ENCODE measurements at places on chromosomes 3 and 15.

DNA sequence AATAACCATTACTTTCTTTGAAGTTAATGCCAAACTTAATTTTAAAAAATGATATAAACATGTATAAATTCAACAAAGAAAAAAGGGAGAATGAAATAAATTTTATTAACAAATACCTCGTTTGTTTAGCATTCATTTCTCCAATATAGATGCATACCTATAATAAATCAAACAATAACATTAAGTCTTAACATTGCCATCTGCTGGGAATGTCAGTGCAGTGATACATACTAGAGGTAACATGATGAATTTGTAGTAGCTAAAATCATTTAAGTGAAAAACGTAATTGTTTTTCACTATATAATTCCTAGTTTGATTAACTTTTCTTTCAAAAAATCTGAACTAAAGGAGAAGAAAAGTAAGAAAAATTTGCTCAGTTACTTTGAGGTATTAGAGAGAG is 340.2 kb upstream of the CBLB start:
- DNase-seq, result no peak

DNA sequence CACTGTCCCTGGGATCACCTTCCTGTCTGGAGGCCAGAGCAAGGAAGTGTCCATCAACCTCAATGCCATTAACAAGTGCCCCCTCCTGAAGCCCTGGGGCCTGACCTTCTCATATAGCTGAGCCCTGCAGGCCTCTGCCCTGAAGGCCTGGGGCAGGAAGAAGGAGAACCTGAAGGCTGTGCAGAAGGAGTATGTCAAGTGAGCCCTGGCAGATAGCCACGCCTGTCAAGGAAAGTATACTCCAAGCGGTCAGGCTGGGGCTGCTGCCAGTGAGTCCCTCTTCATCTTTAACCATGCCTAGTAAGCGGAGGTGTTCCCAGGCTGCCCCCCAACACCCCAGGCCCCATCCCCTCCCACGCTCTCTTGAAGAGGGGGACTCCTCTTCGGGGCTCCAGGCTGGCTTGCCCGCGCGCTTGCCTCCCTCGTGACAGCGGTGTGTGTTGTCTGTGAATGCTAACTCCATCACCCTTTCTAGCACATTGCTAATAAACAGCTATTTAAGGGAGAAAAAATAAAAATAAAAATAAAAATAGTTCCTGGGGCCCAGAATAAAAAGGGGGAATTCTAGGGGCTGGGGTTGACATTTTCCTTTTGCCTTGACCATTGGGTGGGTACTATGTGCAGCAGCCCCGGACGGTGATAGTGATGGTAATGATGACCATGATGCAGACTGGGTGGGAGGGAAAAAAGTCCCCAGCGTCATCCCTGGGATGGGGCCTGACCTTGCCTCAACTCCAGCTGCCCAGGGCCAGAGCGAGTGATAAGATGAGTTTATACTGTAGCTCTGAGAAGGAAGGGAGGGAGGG is 3.3 kb upstream of the ALAS1 start:
- no peak for DNase-seq

- DNase-seq, result no peak
These were observed 1.5 kb downstream of the CEP97 start for GRCh38 chr3:101725890-101726275.

- DNase-seq, result no peak
These were observed 14.9 kb downstream of the TGM5 start for GRCh38 chr15:43251871-43252250.

DNA sequence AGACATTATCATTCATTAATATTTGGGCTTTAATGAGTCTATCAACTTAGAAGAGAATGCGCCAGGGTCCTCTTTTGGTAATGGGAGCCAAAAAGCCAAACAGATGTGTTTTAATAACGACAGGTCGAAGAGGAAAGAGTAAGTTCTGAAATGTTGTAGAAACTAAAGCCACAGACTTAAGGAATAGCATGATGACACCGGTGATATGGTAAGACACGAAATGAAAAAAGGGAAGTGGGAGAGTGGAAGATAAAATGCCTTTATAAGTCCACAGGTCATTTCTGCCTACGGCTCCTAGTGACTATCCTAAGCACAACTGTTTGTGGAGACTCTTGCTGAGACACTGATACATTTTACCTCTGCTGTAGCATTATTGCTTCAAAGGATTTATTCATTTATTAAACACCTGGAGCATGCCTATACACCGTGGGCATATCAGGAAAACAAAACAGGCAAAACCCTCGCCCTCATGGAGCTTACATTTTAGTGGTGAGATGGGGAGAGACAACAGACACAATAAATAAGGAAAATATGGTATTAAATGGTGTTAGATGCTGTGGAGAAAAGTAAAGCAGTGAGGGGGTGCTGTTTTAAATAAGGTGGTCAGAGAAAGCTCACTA is 11.7 kb upstream of the CD47 start:
- no peak for DNase-seq

- DNase-seq, result no peak
These were observed 139.3 kb downstream of the ADAMTS17 start for GRCh38 chr15:100202309-100202960.

- DNase-seq, result no peak
These were observed 339.8 kb upstream of the LRRFIP2 start for GRCh38 chr3:37514055-37514665.

DNA sequence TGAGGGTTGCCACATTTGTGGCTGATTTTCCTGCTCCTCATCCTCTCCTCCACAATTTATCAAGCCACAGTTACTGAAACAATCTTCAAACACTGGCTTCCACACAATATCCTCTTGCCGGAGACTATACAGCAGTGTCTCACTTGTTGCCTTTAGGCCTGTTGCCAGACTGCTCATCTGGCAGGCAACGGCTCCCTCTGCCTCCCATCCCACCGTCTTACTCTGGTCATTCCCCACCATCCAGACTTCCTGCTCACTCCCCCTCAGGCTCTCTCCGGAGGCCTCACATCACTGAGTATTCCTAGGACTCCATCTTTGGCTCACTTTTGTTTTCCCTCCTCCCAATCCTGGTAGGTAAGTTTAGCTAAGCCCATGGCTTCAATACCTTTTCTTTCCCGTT is 301.9 kb downstream of the IL20RB start:
- DNase-seq, result no peak

DNA sequence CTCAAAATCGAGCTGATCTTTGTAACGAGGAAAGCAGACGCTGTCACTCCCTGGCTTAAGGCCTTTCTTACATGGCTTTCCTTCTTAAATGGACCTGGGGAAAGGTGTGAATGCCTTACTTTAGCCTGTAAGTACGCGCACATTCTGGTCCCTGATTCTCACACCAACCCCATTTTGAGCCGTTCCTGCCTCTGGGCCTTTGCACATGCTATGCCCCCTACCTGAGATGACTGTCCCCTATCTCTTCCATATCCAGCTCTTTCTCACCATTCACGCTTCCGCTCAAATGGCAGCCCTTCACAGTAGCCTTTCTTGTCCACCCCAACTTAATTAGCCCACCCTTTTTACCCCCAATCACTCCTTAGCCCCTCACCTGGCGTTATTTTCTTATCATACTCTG is 496.7 kb downstream of the SHQ1 start:
- no peak for DNase-seq

- DNase-seq, result no peak
These were observed 2.4 kb downstream of the KLF15 start for GRCh38 chr3:126354776-126355175.

DNA sequence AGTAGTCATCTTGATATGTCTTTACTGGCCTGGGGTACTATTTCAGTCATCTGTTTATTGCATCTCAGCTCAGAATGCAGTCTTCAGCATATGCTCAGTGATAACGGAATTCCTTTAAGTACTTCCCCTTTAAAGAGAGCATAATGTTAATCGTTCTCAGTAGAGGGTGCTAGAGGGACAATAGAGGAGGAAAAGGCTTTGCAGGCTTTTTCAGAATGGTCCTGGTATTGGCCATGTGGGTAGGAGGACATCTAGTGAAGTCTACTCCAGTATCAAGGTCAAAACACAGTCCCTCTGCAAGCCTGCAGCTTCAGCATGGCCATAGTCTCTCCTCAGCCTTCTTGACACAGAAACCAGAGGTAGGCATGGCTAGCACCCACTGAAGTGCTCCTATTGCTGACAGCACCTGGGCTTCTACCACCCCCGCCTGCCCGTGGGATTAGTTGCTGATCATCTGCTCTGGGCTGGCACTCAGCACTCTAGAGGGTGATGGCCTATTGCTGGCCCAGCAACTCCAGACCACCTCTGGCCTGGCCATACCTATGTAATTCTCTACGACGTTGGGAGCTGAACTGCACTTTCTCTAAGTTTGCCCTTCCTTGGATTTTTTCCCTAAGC is 65.4 kb downstream of the KCNH8 start:
- DNase-seq, result no peak

- DNase-seq, result no peak
These were observed 87.7 kb upstream of the LIMD1 start for GRCh38 chr3:45506751-45507391.

DNA sequence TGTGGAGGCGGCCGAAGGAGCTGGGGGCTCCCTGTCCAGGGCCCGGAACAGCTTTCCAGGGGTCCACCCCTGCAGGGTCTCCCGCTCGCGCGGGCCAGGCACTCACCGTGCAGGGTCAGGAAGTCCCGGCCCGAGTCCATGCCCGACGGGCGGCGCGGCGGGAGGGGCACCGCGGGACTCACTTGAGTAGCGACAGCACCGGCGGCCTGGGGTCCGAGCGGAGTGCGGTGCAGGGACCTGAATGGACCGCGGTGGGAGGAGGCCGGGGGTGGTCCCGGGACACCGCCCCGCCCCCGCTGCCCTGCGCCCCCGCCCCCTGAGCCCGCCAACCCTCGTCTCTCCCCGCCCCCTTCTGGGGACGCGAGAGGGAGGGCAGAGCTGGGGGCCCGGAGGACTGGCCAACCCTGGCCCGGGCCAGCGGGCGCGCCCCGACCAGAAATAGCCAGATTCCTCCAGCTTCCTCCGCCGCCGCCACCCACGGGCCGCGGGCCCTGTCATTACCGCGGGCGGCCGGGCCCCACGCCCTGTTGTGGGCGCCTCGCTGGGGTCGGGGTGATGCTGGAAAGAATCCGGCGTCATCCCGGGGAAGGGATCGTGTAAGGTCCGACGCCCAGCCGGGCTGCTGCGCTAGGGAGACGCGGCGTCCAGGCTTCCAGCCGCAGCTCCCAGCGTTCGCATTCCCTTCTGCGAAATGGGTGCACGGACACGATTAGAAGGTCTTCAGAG is at the start of gene PLCD1:
Gene PLCD1, minus strand, starts transcription at position 243 of the 726 bp plus-strand sequence. Its CDS starts 103 bp downstream, at position 140.
- DNase-seq, result peak; percentile 93

GRCh38 chr3:10472877-10473440 is 32.4 kb downstream of the ATP2B2 start:
- no peak for DNase-seq

- DNase-seq, result no peak
These were observed 132.0 kb upstream of the TGFBR2 start for GRCh38 chr3:30474371-30474770.

DNA sequence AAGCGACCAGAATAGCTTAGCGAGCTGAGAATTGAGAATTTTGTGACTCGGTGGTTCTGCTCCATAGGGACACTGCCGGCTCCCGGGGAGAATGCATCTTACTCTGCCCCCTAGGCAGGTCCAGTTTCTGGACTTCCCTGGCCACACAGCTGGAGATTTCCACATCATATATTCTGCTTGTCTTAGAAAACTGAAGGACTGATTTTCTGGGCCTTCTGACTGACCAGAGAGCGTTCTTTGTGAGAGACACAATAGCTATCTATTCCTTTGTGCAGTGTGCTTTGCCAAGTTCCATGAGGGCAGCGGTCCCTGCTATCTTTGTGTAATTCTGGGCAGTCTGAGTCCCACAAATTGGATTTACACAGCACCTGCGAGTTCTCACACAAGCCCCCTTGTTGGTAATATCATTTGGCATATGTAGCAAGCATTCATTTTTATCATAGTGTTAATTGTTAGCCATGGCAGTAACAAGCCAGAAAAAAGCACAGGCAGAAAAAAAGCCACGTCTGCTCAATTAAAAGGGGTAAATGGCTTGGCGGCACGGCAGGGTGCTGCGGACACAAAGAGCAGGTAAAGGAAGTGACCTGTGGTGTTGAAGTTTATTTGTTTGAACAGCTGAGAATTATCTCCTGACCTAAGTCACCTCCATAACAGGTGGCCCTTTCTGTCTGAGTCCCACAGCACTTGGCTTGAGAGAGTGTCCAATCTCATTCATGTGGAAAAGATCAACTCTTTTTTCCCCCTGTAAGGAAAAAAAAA is 688.7 kb downstream of the TUSC7 start:
- DNase-seq, result no peak

DNA sequence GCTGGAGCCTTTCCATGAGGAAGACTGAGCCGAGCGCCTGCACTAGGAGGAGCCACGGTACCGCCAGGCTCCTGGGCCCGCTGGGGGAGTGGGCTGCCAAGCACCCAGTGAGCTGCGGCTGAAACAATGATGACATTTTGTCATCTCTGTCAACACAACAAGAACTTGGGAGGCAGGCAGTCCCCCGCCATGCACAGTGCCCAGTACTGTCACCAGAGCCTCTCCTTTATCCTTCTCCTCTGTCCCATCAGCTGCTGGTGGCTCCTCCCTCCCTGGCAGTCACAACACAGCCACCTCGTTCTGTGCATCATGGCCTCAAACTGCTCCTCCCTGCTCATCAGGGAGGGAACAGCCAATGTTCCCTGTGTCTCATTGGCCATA is 34.0 kb upstream of the PCSK6 start:
- no peak for DNase-seq

DNA sequence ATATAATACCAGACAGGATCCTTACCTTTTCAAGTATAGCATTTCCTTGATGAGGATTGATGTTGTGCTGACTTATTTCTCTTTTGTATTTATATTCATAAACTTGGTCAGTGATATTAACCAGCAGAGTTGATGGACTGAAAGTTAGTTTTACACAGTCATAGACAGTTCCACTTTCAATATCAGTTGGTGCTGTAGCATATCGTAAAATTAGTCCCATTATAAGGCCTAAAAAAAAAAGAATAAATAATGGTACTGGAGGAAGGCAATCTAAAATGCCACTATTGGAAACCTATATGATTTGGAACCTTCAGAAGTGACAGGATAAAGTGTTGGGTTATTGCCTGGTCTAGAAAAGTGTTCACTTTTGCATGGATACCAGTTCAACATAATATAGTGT is 16.3 kb downstream of the SLC9A9 start:
- no peak for DNase-seq

DNA sequence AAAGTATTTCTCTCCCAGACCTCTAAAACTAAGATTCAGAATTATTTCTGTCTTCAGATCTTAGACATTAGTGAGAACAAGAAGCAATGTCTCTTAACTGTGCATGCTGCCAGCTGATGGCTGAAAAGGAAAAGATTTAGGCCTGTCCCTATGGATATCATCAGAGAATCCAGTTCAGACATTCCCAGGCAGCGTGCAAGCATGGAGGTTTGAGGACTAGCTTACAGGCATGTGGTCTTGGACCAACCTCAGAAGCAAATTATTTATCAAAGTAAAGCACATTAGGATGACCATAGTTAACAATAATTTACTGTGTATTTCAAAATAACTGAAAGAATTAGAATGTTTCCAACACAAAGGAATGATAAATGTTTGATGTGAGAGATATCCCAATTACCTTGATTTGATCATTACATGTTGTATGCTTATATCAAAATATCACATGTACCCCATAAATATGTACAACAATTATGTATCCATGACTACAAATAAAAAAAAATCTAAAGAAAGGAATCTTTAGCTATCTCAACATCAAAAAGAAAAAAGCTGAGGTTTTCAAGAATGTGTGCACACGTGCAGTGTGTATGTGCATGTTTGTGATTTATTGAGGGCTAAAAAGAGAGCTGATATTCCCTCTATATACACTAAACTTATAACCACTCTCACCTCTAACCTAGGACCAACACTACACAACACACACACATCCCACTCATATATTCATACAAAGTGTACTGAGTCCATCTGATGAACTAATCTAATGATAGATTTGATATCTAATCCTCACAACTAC is 108.9 kb upstream of the THBS1 start:
- no peak for DNase-seq

Data from AG08396 (cell line).